A172 (cell line): ENCODE measurements at places on chromosomes 1 and 21.

- peak; percentile 44 for DNase-seq
These were observed 106.4 kb upstream of the DPYD start for GRCh38 chr1:98027103-98027705.

GRCh38 chr1:45974541-45975269, 157.7 kb downstream of the PIK3R3 start:
- peak; percentile 33 for DNase-seq

- no peak for DNase-seq
These were observed 236.3 kb downstream of the SIPA1L2 start for GRCh38 chr1:232393444-232394146.

DNA sequence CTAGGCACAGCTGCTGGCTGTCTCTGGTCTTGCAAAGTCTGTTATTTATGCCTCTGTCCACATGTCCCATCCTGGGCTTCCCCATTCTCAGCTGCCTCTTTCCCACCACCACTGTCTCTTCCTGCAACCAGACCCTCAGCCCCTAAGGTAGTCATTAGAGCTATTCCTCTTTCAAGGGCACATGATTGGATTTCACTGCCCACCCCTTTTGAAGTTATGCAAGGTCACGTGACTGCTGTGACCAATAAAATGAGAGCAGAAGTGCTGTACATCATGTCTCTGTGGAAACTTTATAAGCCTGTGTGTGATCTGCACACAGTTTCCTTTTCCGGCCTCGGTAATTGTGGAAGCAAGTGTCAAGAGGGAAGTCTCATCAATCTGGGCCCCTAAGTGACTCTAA, 136.6 kb upstream of the HMGB4 start:
- no peak for DNase-seq

DNA sequence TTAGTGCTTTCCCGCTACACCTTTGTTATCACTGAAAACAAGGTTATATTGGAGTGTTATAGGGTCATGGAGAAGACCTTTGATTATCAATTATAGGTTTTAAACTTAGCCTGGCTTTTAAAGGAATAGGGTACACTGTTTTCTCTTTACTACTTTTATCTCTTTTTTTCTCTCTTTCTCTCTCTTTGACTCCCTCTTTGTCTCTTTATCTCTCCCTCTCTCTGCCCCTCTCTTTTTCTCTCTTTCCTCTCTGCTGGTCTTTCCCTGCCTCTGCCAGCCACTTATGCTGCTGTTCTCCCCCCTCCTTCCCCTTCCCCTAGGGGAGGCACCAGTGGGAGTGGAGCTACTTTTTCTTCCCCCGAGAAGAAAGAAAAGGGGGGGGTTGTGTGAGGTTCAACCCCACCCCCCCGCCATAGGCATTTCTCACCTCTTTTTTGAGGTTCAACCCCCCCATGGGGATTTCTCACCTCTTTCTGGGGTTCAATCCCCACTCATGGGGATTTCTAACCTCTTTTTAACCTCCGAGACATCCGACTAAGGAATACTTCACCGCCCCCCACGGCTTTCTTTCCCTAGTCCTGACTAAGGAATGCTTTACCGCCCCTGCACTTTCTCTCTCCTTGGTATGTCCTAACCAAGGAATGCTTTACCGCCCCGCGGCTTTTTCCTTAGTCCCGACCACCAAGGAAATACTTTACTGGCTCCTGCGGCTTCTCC, 17.2 kb upstream of the ZBTB8B start:
- DNase-seq, result peak; percentile 22

- DNase-seq, result no peak
These were observed 31.0 kb upstream of the IL19 start for GRCh38 chr1:206739411-206740076.

DNA sequence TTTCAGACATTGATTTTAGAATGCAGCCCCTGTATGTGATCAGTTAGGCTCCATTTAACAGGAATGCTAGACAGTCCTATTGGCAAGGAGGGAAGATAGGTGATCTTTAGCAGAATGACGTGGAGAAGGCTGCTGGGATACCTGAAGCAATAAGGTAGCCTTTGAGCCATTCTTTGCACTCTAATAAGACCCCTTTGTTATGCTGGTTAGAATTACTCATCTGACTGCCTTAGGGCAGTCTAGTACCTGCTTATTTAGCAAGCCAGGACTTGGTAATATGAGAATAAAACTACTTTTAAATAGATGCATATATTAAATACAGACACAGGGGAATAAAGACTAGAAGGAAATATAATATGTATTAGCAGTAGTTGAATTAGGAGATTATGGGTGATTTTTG, 29.1 kb downstream of the NGF start:
- DNase-seq, result no peak

DNA sequence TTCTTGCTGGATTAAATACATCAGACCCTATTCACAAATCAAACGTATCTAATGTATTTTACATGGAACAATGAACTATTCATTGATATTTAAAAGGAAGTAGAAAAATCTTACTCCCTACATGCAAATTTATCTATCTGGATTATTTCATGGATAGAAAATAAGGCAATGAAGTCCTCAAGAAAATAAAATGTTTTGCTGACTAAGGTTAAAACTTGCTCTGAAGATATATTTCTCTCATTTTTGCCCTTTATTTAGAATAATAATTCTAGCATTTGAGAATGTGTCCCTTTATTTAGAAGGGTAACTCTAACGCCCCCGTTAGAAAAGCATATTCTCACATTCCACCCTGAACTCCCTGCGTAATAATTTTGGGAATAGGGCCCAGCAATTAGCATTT, 627.0 kb upstream of the ZP4 start:
- DNase-seq, result no peak

DNA sequence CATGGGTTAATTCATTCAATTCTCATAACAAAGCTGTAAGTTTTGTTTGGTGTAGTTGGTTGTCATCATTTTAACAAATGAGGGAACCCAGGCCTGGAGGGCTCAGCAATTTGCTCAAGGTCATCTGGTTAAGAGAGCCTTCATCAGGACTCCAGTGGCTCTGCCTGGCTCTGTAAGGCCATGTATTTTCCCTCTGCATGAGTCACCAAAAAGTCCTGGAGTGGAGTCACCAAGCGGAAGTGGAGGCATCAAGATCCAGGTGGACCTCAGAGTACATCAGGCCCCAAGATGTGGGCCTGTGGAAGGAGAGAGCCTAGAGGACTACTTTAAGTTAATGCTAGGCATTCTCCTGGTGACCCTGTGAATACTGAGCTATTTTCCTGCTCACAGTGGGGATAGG, 30.0 kb upstream of the RBM15 start:
- DNase-seq, result peak; percentile 6

- no peak for DNase-seq
These were observed 256.2 kb upstream of the PLXNA2 start for GRCh38 chr1:208500375-208500774.

DNA sequence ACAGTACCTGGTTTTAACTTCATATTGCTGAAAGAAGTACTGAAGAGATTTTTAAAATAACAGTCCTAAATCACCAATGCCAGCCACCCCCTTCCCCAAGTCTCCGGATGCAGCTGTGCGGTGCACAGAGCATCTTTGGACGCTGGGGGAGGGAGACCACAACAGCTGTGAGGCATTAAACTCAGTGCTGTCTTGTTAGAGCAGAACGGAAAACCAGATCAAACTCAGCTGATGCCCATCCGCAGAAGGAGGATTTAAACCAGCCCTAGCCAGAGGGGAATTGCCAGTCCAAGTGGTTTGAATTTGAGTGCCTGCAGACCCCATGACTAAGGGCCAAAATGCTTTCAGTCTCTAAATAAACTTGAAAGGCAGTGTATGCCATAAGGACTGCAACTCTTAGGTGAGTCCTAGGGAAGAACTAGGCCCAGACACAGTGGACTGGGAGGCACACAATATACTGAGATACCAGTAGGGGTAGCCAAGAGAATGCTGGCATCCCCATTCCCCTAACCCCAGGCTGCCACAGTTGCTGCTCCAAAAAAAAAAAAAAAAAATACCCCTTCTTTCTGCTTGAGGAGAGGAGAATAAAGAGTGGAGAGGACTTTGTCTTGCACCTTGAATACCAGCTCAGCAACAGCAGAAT, 576.2 kb downstream of the NEGR1 start:
- no peak for DNase-seq

- no peak for DNase-seq
These were observed 26.1 kb downstream of the IRF2BP2 start for GRCh38 chr1:234583755-234584419.

DNA sequence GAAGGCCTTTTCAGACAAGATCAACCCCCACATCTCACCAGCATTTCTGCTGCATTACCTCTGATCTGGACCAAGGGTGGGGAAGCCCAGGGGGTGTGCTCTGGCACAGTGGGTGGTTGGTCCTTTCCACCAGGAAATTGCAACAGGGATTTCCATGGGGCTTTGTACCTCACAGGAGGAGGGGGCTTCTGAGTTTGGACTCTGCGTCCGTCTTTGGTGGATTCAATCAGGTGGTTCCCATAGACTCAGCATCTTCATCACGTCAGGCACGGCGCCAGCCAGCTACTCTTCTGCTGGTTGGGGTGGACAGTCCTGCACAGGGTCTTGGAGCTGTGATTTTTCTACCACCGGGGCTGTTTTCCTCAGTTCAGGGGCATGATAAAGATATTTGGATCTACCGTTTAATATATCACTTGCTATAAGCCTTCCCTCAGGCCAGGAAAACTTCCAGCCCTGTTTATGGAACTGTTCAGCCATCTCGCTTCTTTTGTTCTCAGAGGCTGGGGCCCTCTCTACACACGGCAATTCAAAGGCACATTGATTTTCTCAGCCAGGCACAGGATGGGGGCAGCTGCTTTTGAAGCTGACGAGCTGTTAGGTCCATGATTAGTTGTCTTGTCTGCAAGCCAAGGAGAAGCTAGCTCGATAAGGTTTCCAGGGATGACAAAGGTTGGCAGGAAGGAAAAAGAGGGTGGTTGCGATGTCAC, 467.3 kb downstream of the CAMTA1 start:
- DNase-seq, result no peak

DNA sequence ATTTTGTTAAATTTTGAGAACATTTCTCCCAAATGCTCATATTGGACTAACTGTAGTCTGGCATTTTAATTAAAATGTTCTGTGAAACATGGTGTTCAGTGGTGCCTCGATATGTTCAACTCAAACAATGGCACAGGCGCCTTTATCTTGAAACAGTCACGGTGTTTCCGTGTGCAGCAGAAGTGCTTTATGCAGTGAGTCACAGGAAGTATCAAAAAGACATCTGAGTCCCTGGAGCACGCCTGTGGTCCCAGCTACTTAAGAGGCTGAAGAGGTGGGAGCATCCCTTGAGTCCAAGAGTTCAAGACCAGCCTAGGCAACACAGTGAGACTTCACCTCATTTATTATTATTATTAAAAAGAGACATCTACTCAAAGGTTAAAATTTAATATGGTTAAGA, 52.2 kb downstream of the GREM2 start:
- peak; percentile 26 for DNase-seq

- no peak for DNase-seq
These were observed 121.2 kb downstream of the NRIP1 start for GRCh38 chr21:14943616-14944015.

GRCh38 chr1:245843101-245843500, 664.0 kb downstream of the SMYD3 start:
- no peak for DNase-seq

- no peak for DNase-seq
These were observed 13.4 kb downstream of the LRRC41 start for GRCh38 chr1:46289976-46290375.

DNA sequence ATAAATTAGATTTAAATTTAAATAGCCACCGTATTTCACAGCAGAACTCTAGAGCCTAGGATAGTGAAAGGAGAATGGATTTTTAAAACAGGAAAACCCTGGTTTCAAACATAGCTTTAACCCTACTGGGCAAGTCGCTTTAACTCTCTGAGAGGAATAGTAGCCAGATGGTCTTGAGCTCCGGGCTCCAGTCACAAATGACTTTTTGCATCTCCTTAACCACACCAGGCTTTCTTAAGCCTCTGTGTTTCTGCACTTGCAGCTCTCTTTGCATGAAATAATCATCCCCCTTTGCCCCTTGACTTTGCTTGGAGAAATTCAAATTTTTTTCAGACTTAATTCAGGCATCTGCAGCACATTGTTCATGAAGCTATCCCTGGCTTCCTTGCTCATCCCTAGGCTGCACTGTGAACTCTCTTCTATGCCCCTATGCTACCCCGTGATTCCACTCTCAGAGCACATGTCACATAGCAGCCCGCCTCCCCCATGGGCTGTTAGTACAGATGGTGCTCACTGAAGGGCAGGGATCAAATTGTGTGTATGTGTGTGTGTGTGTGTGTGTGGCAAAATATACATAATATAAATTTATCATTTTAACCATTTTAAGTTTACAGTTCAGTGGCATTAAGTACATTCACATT, 68.8 kb upstream of the DAB1 start:
- no peak for DNase-seq

GRCh38 chr1:6260961-6261614, at the start of gene GPR153:
Gene GPR153 (minus strand): TSS chr1:6261098. CDS start chr1:6254905, 6,193 bp downstream.
- DNase-seq, result no peak

GRCh38 chr1:27139980-27140379, 14.9 kb downstream of the SLC9A1 start:
- DNase-seq, result no peak

DNA sequence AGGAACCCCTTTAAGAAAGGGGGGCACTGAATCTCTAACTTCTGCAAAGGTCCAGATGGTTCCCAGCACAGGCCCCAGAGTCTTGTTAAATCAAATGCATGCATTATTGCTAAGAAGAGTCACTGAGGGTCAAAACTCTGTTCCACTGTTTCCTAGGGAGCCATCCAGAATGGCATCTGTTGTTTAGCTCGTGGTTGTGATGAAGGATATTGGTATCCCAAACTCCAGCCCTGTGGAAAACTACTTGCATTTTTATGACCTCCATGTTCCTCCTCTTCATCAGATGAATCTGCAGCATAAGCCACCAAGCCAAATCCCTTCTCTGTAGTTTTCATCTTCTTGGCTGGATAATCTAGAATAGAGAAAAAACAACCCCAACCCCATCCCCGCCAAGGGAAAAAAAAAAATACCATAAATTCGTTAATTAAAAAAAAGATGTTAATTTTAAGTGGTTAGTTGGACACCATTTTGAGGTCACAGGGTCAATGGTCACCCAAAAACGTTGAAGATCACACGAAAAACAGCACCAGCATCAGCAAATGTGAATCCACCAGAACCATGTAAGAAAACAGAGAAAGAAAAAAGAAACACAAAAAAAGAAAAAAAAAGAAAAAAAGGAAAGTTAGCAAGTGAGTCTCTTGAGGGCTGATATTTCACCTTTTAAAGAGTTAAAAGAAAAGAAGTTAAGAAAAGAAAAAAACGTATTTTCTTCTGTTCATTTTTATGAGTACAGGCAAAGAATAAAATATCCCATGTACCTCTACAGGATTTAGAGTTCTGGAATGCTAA, 3.0 kb upstream of the RIT1 start:
- no peak for DNase-seq

DNA sequence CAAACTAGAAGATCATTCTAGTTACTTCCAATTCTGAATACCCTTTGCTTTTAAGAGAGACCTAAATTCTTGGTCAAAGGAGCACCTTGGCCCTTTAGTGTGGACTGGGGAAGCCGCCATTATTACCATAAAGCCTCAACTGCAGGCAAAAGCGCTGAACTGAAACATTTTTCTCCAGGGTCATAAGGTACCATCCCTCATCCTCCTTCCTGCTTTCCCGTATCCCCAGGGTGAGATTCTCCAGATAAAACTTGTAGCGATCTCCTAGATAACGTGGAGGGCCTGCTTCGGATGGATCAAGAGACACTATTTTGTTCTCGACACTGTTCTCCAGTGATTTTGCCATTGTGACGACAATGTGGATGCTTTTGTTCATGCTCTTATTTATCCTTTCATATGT, 9.8 kb downstream of the SLAMF1 start:
- no peak for DNase-seq
